ENCODE measurements at places on chromosomes 7 and 10. TPM values are rescaled to one million over a fixed set of nuclear protein-coding genes. Genes with fewer than 3 reads are reported as not detected.

- DNase-seq = no peak
These were observed 169.0 kb upstream of the GPR26 start for GRCh38 chr10:123496996-123497660.

GRCh38 chr10:52807803-52808202, 35.2 kb upstream of the MBL2 start:
- no peak for DNase-seq

DNA sequence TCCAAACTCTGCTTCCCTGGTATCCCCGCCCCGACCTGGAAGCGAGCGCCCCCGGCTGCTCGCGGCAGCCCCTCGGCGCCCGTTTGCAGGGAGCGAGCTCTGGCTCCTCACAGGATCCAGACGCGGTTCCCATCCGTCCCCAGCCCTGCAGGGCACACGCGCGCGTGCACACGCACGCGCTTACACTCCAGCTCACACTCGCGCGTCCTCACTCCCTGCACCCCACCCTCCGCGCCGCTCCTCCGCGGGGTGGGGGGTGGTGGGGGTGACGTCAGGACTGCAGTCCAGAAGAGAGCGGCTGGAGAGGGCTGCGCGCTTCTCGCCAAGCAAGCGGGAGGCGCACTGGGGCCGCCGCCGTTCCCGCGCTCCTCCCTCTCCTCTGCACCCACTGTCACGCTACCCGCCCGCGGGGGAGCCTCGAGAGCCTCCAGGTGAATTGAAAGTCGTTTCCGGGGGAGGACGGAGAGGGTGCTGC, 255.6 kb downstream of the OTUD1 start:
- DNase-seq = no peak

DNA sequence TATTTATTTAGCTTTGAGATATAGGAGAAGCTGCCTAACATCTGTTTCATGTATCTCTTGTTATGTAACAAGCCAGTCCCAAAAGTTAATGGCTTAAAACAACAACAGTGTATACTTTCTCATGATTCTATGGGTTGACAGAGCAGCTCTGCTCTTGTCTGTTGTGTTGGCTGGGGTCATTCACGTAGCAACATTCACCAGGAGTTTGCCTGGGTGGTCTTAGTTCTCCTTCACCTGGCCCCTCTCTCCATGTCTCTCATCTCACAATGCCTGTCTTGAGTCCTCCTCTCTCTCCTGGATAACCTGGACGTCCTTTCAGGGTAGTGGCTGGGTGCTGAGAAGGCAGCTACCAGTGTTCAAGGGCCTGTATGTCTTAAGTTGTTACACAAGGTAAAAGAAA, 27.5 kb downstream of the INPP5F start:
- DNase-seq = no peak

GRCh38 chr7:121994625-121995410, 121.9 kb downstream of the PTPRZ1 start:
- DNase-seq = no peak

- DNase-seq = no peak
These were observed 192.9 kb upstream of the MBL2 start for GRCh38 chr10:52965509-52965908.

GRCh38 chr10:121695731-121696464, 97.7 kb upstream of the FGFR2 start:
- DNase-seq = no peak

- DNase-seq = no peak
These were observed 3.1 kb upstream of the CLIP2 start for GRCh38 chr7:74286131-74286530.

Gene CRPPA
- not detected for polyA plus RNA-seq

DNA sequence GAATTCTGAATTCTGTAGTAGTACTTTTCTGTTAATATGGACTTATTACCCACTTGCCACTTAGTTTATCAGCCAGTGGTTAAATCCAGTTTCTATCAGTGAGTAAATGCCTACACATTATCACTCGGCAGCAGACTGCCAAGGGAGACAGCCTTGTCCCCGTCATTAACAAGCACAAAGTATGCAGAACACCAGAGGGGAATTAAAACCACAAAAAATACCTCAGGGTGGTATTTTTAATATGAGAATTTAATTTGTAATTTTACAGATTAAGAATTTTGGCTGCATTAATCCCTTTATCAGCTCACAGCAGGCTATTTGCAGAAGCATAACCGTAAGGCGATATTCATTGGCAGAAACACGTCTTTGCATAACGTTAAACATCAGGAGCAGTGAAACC, 150.0 kb upstream of the FZD1 start:
- no peak for DNase-seq

GRCh38 chr7:30995536-30995935, 31.8 kb downstream of the GHRHR start:
- DNase-seq = no peak

- DNase-seq = no peak
These were observed 10.1 kb downstream of the GPR146 start for GRCh38 chr7:1054438-1054837.

Gene HK1
- polyA plus RNA-seq = 75.7 TPM

Gene RBM28
- polyA plus RNA-seq = 40.7 TPM

GRCh38 chr7:108234971-108235450, 104.8 kb upstream of the LAMB4 start:
- DNase-seq = no peak

Gene DBF4
- polyA plus RNA-seq = 91.9 TPM

DNA sequence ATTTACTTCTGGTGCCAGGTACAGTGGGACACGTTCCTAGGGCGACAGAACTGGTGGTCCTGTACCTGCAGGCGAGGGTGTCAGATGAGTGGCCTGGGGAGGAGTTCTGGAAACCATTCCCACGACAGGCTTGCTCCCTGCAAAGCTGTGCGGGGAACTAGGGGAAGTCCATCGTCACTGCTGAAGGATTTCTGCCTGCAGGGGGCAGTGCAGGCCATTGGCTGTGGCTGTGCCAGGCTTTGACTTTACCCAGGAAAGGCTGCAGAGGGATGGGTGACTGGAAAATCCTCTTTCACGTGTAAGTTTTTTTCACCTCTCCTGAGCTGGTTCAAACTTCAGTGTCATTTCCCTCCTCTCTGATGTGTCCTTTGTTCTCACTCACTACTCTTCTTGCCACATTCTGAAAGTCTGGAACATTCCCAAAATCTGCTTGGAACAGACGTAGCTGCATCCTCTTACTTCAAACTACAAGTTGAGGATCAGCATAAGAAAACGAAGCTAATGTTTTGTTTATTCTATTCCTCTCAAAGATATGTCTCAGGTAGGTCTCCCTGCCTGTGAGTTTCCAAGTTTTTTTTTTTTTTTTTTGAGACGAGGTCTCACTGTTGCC, 126.5 kb downstream of the SH2D4B start:
- DNase-seq = no peak

GRCh38 chr10:29119374-29119773, 169.5 kb upstream of the LYZL1 start:
- DNase-seq = no peak

DNA sequence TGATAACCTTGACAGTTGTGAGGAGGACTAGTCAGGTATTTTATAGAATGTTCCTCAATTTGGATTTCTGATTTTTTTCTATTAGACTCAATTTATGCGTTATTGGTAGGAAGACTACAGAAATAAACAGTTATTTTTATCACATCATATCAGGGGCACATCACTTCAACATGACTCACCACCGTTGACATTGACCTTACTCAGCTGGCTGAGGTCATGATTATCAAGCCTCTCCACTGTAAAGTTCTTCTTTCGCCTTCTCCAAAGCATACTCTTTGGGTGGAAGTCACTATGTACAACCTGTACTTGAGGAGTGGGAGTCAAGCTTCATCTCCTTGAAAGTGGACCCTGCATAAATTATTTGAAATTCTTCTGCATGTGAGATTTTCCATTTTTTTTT, 194.3 kb upstream of the IGFBP3 start:
- no peak for DNase-seq

Gene WASHC2C
- polyA plus RNA-seq = 21.0 TPM

- no peak for DNase-seq
These were observed 323.7 kb downstream of the RPS24 start for GRCh38 chr10:78357141-78358063.

- DNase-seq = peak; percentile 7
These were observed 41.4 kb downstream of the COL1A2 start for GRCh38 chr7:94436018-94436604.

- peak; percentile 60 for DNase-seq
These were observed at the start of gene CHPF2 for GRCh38 chr7:151232091-151232916. Gene CHPF2, plus strand, starts transcription at chr7:151232483. Its CDS starts 1,529 bp downstream, at chr7:151234012.

- DNase-seq = no peak
These were observed 604.1 kb downstream of the GALNT17 start for GRCh38 chr7:71735961-71736556.

- DNase-seq = no peak
These were observed 8.5 kb upstream of the CHCHD1 start for GRCh38 chr10:73773152-73773879.

Gene PPP1R17
- polyA plus RNA-seq = 0.28 TPM

GRCh38 chr10:114188900-114189299, 9.7 kb downstream of the TDRD1 start:
- no peak for DNase-seq

GRCh38 chr7:143393267-143394041, 12.3 kb downstream of the ZYX start:
- no peak for DNase-seq

DNA sequence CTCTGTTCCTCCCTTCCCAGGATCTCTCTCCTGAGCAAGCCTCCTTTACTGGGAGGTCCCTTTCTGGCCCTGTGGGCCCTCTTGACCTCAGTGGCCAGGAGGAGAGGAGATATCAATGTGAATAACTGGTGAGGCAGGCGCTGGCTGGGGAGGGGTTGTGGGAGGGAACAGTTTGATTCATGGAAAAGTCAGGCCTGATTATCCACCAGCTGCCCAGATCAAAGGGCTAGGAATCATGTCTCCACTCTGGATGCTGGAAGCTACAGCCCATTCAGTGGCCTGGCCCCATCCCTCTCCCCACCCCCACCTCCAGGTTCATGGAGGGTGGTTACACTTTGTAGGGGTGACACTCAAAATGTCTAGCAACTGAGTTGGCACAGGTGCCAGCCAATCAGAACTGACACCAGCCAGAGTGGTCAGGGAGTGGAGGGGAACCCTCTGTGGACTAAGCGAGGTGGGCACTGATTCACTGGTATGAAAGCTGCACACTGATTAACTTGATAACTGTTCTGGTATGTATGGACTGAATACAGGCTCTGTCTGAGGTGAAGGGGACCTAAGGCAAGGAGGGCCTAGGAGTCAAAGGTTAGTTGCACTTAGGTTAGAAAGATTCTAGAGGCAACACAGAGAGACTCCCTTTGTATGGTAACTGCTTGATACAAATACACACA, 4.8 kb downstream of the PRRT4 start:
- DNase-seq = no peak

DNA sequence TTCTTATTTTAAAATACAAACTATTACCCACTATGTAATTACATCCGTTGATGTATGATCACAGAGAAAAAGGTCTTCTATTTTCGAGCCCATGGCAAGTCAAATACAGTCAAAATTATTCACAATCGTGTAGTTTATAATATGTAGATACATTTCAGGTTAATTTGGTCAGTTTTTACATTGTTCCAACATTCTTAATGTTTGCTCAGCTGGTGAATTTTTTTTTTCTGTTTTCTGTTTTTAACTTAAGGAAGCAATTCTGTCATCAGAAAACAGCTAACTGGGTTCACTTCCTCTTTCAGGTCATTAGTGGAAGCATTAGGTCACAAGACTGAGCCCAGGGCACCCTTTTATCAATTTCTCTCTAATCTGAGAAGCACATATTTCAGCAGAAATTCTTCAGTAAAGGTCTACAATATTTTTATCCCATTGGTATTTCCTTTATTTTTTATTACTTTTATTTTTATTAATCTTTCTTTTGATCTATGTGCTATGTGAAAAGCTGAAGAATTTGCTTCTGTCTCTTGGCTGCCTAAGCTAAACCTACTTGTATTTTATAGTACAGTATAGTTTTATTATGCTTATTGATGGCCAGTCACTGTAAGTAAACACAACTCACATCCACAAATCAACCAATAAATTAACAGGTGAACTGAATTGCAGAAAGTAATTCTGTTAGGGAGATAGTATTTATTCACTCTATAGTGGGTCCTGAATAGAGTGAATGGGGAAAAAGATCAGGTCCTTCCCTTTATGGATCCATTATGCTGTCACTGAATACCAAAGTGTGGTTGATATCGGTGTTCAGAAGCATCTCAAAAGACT, 84.6 kb downstream of the ICA1 start:
- DNase-seq = no peak

GRCh38 chr10:98460837-98461499, 14.2 kb upstream of the HPS1 start:
- DNase-seq = no peak

Gene PLAC9
- not detected for polyA plus RNA-seq

DNA sequence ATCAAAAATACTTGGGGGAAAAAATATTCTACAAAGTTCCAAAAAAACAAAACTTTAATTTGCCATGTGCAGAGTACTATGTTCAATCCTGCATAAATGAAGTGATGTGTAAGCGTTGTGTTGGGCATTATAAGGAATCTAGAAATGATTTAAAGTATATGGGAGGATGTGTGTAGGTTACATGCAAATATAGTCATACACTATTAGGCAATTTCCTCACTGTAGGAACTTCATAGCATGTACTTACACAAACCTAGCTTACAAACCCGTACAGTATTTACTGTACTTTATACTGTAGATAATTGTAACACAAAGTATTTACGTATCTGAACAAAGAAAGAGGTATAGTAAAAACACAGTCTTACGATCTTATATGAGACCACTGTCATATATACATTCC, 72.3 kb downstream of the NRBF2 start:
- DNase-seq = no peak

DNA sequence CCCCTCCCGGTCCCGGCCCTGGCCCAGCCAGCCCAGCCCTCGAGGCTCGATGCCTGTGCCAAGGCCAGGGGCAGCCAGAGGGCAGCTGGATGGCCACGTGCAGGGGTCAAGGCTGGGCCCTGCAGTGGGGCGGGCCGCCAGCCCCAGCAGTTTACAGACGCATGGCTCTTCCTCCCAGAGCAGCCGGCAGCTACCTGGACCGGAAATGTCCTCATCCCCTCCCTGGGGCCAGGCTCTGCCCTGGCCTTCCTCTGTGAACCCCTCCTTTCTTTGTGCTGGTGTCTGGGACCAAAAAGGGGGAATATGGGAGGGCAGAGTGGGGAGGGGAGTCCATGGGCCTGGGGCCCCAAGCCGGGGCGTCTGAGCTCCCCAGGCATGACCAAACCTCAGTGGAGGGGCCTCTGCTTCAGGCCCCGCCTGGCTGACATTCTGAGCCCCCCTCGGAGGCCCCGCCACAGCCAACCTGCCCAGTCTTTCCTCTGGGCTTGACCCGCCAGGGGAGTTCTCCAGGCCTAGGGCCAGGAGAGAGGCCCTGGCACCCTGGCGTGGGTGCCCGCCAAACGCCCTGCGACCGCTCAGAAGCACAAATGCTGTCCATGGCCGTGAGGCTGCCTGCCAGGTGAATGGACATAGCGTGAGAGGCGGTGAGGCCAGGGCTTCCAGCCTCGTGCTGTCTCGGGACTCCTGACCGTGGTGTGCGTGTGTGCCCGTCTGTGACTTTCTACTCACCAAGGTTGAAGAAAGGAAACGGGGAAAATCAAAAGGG, 24.7 kb upstream of the AMZ1 start:
- DNase-seq = no peak

DNA sequence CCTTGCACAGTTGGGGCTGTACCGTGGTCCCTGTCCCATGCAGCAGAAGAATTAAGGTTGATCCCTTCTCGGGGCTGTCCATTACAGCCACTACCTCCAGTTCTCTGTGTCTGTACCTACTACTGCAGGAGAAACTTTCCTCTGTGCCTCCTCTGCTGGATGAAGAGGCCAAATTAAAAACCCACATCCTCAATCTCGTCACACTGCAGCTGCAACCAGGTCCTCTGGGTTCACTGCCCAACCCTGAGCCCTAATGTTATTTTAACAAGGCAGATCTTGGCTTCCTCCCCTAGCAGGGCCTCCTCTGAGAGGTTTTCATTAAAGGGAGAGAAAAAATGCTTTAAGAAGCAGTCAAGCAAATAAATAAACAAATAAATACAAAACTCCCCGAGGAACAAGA, 66.6 kb downstream of the PLXNA4 start:
- DNase-seq = no peak

Measured in GM12878 (cell line).